Esophagus squamous epithelium (tissue), 5 donors: ENCODE measurements at places on chromosomes 12 and 14. TPM values are rescaled to one million over a fixed set of nuclear protein-coding genes. Genes with fewer than 3 reads are reported as not detected.

DNA sequence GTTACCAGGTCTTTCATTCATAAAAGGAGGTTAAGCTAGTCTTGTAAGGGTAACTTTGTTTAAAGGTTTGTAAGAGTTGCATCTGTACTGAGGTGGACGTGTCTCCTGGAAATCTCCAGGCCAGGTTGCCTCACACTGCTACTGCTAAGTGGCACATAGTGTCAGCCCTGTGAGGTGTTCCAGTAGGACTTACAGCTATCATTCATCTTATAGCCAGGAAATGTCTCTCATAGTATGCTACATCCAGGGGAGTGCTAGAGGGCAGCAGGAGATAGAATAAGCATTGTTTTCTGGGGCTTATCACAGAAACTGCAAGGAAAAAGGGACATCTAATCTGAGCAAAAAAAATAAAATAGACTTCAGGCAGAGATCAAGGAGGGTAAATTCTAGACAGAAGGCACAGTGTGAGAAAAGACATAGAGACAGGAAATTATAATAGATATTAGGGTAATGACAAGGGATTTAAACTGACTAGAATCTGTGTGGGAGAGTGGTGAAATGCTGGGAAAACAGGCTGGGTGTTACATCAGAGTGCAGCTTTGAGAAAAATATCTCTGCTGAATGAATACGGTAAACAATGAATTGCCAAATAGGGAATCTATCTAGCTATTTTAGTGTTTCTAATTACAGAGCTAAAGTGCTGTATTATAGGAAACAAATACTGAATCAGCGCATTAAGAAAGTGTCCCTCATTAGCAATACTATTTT is 205.1 kb upstream of the ABCD2 start:
- H3K4me1 ChIP-seq = no peaks in the 10 kb centered on the region
- no peaks in the 10 kb centered on the region for H3K27me3 ChIP-seq
- no peak overlapping the region for H3K4me3 ChIP-seq
- peaks cover 2% of the 10 kb centered on the region for H3K36me3 ChIP-seq

The KRT3 gene
- total RNA-seq = 1.6 TPM

The REC8 gene
- 2.7 TPM for total RNA-seq

DNA sequence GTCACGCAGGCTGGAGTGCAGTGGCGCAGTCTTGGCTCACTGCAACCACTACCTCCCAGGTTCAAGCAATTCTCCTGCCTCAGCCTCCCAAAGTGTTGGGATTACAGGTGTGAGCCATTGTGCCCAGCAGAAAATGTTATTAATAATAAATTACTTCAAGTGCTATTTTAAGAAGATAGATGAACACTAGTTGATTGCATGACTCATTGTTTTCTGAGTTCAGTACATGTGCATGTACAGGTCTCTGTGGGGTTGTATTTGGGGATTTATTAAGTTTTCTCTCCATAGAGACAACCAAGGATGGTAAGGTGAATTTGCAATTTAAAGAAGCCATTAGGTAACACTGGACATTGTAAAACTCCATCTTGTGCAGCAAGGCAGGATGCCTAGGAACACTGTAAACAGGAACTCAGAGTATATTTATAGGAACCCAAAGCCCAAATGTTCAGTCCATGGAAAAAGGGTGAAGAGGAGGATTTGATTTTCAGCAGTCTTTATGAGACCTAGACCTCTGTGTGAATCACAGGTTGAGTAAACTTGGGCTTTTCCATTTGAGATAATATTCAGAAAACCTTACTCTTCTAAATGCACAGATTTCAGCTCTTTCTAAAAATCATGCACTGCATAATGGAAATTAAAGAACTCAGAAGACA is 49.3 kb upstream of the TMPO start:
- no peaks in the 10 kb centered on the region for H3K36me3 ChIP-seq
- H3K27ac ChIP-seq = no peak overlapping the region

- no peak for DNase-seq
- H3K27me3 ChIP-seq = no peaks in the 10 kb centered on the region
- no peak overlapping the region for H3K4me3 ChIP-seq
- H3K27ac ChIP-seq = no peak overlapping the region
- H3K4me1 ChIP-seq = peaks cover 7% of the 10 kb centered on the region
Observed at GRCh38 chr12:79886917-79887519, 47.9 kb downstream of the PPP1R12A start.

DNA sequence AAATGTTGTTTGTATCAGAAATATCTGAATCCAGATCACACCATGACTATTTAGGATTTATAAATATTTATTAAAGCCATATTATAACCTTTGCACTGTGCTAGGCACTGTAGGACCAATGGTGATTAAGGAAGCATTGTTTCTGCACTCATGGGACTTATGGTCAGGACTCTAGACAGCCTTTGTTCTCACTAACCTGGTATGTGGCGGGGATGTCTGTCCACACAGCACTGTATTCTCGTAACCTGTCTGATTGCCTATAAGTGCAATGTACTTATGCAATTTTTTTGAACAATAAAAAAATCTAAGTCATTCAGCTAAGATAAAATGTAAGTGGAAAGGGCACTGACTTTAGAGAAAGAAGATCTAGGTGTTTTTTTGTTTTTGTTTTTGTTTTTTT is 6.7 kb upstream of the SSPN start:
- H3K36me3 ChIP-seq = no peaks in the 10 kb centered on the region
- no peak for DNase-seq
- no peaks in the 10 kb centered on the region for H3K4me1 ChIP-seq
- no peak overlapping the region for H3K27ac ChIP-seq
- no peak overlapping the region for H3K4me3 ChIP-seq

The STRAP gene
- total RNA-seq = 81.3 TPM

The GALNT9 gene
- not detected for total RNA-seq

DNA sequence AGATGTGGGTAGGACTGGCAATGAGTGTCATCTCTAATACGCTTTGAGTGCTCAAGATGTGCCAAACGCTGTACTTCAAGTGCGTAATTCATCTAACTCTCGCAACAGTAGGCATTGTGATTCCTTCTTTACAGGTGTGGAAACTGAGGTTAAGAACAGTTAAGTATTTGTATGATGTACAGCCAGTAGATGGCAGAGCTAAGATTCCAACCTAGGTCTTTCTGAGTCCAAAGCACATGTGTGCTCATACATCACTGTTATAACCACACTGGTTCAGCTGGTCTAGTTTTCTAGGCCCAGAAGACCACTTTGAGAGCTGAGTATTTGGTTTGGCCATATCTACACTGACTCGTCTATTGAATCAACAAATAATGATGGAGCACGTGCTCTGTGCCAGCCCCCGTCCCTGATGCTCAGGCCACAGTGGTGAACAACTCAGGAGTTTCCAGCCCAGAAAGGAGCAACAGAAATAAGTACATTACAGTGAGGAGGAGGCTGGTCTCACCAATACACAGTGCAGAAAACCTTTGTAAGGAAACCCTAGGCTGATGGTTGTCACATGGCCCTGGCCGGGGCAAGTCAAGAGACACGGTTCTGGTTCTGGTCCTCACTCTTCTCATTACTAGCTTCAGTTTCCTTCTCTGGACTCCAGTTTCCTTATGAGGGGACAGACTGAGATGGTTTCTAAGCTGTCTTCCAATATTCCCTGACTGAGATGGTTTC is 69.3 kb upstream of the SCN8A start:
- no peaks in the 10 kb centered on the region for H3K27me3 ChIP-seq
- no peak overlapping the region for H3K27ac ChIP-seq
- no peaks in the 10 kb centered on the region for H3K4me1 ChIP-seq
- no peak for DNase-seq

GRCh38 chr14:51302295-51303030 is 62.4 kb downstream of the TMX1 start:
- H3K4me3 ChIP-seq = no peak overlapping the region
- no peak overlapping the region for H3K27ac ChIP-seq
- H3K36me3 ChIP-seq = no peaks in the 10 kb centered on the region
- H3K4me1 ChIP-seq = no peaks in the 10 kb centered on the region

GRCh38 chr12:66164349-66164821 is 5.4 kb downstream of the TMBIM4 start:
- H3K27me3 ChIP-seq = no peaks in the 10 kb centered on the region
- H3K36me3 ChIP-seq = no peaks in the 10 kb centered on the region
- H3K27ac ChIP-seq = no peak overlapping the region
- no peak overlapping the region for H3K4me3 ChIP-seq
- H3K4me1 ChIP-seq = peaks cover 35% of the 10 kb centered on the region
- no peak for DNase-seq
